Lung (tissue), 17 donors: ENCODE measurements at places on chromosomes 16 and 17.
A peak's percentile ranks its signal among the peaks of the same experiment; 100 is the strongest.

GRCh38 chr16:74984194-74984528, 762 bp downstream of the WDR59 start:
- DNase-seq = no peak

DNA sequence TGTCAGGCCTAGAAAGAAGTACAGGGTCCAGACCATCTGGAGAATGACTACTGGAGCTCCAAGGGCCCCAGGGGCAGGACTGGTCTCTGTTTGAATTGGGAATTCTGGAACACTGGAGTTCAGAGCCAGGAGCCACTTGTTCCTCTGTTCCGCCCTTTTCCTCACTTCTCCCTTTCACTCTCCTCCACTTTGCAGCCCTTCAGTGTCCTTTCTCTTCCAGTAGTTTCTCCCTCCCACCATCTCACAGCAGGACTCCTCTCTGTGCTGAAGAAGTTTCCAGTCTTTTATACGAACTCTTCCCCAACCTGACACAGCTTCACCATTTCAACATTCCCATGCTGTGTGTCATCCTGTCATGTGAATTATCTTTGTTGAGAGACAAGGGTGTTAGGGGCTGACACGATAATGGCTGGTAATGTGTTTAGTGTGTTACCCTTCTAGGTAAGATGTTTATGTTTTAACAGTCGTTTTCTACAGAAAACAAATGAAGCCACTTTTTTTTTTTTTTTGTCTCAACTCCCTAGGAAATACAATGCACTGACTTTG, 180.3 kb upstream of the MYOCD start:
- no peak for DNase-seq

GRCh38 chr17:27518545-27519521, 62.6 kb downstream of the KSR1 start:
- no peak for DNase-seq

- DNase-seq = peak; percentile 43
Measured at GRCh38 chr16:89293276-89294143, 76.0 kb downstream of the ZNF778 start.

- DNase-seq = peak; percentile 85
Measured at GRCh38 chr16:56988948-56989945, at the start of gene NLRC5. TSS of gene NLRC5 (plus strand) at chr16:56989557. CDS start at chr16:57020713, 31,156 bp downstream.

DNA sequence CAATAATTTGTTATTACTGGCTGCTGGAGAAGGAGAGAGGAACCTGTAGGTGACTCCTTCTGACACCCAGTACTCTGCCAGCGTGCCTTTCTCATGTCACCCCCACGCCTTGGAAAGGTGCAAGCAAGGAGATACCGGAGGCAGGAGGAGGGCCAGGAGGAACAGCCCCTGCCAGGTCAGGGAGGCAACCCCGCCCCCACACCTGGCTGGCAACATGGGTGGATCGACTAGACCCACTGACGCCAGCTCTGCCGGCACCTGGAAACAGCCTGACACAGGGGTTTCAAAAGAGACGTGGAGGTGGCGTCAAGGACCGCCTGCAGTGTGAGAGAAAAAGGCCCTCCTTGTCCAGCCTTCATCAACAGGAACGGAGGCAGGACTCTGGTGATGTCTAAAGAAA, 62.3 kb downstream of the CYB5B start:
- no peak for DNase-seq

DNA sequence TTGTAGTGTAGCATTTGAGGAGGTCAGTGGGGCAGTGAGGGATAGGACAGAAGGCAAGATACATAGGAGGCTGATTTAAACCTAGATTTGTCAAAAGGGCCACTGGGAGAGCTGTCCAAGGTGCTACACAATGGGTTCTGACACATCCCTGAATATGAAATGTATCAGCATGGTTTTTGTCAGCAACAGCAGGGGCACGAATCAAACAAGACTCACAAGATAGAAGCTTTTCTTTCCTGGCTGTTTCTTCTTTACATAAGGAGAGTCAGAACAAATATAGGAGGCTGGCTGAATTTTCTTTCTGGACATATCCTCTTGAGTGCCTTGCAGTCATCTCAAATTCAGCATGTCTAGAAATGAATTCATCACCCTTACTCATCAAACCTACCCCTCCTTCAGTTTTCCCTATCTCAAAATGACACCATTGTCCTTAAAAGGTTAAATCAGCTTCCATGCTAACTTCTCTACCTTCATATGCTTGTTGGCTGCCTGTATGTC, 130.5 kb downstream of the NPIPB5 start:
- peak; percentile 7 for DNase-seq

- no peak for DNase-seq
Measured at GRCh38 chr16:24989494-24989893, 25.7 kb downstream of the ARHGAP17 start.

DNA sequence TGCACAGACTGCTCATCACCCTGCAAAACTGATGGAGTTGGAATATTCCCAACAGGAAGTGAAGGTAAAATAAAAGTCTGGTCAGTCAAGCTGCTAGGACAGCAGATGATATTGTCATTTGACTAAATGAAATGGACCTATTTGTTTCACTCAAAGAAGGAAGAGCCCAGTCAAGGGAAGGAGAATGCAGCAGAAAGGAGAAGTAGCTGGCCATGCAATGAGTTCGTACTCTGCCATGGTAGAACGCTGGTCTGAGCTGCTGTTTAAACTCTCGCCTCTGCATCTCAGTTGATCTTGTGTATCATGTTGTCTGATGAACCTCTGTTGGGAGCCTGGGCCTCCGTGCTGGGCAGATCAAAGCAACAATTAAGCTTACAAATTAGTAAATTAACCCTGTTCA, 15.6 kb upstream of the YPEL2 start:
- no peak for DNase-seq

GRCh38 chr17:31697838-31698237, 161.2 kb downstream of the COPRS start:
- no peak for DNase-seq

GRCh38 chr17:6135996-6136395, 65.8 kb downstream of the WSCD1 start:
- DNase-seq = no peak

- DNase-seq = no peak
Measured at GRCh38 chr16:88722784-88723506, 16.6 kb downstream of the CTU2 start.

- DNase-seq = no peak
Measured at GRCh38 chr17:17626151-17626805, 34.8 kb upstream of the PEMT start.

- peak; percentile 48 for DNase-seq
Measured at GRCh38 chr17:36133602-36134236, 30.1 kb downstream of the CCL4 start.

DNA sequence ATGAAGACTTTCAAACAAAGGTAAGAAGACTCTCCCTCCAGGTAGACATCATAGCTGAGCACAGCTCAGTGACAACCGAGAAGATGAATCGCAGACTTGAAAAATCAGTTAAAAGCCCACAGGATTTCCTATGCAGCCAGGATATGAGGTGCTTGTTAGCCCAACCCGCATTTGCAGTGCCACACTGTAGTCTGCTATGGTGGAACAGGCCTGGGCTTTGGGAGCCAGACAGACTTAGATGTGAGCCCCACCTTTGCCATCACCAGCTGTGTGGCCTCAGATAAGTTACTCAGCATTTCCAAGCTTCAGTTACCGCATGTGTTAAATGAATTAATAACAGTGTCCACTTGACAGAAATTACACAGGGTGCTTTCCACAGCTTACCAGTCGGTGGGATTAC, 204.4 kb upstream of the HS3ST3A1 start:
- DNase-seq = no peak

DNA sequence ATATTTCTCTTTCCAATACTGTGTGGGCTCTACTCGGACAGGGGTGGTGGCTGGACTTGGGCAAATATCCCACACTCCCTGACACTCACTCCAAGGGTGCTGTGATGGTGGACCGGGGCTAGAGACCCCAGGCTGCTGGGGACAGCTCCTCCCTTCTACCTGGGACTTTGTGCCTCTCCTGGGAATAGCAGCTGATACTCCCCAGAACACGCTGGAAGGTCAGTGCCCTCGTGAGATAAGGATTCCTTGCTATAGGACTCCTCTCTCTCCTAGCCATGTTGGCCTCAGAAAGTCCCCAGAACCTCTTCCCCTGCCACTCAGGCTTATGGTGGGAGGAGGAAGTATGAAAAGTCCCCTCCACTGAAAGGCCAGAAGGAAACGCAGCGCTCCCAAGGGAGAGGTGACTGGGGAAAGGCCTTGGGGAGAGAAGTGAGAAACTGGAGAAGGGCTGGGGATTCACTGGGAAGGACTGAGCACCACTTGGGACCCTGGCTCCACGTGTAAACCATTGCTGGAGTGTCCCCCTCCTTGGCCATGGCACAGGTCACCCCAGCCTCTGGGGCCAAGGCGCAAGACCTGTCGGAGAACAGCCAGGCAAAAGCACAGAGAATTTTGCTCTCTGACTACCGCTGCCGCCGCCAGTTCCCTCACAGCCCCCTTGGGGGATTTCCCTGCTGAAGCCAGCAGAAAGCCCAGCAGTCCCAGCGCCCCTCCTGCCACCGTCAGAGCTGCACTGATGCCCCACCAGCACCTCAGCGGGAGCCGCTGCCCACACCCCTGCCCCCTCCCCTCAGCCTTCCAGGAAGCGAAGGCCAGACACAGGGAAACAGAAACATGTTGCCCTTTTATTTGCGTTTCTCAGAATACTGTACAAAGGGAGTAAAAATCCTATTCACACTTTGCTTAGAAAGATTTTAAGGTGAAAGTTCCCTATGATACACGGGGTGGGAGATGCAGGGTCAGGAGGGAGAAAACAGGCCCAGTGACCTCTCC, 2.1 kb upstream of the GSDMB start:
- DNase-seq = no peak

- DNase-seq = no peak
Measured at GRCh38 chr17:51611585-51611984, 351.2 kb downstream of the UTP18 start.

GRCh38 chr17:57862694-57863667, 13.1 kb upstream of the MRPS23 start:
- DNase-seq = no peak

DNA sequence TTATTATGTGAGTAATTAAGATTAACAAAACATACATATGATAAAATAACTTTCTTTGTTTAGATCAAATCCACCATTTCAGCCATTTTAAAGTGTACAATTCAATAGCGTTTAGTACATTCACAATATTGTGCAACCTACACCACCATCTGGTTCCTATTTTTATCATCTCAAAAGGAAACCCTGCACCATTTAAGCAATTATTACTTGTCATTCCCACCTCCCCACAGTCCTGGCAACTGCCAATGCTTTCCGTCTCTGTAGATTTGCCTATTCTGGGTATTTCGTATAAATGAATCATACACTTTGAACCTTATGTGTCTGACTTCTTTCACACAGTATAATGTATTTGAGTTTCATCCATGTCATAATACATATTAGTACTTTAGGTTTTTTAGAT, 162.5 kb upstream of the CNTNAP4 start:
- peak; percentile 54 for DNase-seq

- DNase-seq = no peak
Measured at GRCh38 chr17:77420095-77420803, 279.5 kb downstream of the SEC14L1 start.

GRCh38 chr16:49315602-49316001, 34.0 kb upstream of the CBLN1 start:
- DNase-seq = no peak

DNA sequence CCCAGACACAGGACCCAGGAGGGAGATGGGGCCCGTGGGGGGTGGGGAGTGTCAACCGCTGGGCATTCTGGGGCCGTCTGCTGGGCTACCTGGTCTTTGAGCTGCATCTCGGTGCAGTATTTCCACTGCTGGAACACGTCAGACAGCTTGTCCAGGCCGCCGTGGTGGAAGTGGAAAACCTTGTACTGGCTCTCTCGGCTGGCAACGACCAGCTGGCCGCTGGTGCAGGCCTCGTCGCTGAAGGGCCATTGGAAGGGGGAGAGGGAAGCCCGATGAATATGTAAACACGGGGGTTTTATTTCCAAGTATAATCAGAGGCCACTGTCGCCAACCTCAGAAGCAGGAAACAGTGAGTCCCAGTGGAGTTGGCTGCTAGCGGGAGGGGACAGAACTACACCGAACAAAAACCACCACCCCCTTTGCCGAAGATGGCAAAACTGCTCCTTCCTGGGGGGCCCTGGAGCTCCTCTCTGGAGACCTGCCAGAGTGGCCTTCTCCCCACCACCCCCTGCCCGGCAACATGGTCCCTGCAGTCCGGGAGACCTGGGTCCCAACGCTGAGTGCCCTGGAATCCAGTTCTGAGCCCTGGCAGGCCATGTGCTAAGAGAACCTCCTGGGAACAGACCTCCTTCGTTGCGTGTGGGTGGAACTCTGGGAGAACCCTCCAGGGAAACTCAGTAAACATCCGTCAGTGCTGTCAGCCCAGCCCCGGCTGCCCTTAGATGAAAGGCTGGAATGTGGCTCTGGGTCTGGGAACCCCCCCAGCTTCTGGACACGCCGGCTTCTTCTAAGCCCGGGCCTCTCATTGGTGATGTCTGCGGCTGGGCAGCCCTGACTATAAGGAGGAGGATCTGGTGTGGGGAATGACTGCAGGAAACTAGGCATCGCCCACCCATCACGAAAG, 84.1 kb downstream of the TBC1D16 start:
- peak; percentile 92 for DNase-seq

DNA sequence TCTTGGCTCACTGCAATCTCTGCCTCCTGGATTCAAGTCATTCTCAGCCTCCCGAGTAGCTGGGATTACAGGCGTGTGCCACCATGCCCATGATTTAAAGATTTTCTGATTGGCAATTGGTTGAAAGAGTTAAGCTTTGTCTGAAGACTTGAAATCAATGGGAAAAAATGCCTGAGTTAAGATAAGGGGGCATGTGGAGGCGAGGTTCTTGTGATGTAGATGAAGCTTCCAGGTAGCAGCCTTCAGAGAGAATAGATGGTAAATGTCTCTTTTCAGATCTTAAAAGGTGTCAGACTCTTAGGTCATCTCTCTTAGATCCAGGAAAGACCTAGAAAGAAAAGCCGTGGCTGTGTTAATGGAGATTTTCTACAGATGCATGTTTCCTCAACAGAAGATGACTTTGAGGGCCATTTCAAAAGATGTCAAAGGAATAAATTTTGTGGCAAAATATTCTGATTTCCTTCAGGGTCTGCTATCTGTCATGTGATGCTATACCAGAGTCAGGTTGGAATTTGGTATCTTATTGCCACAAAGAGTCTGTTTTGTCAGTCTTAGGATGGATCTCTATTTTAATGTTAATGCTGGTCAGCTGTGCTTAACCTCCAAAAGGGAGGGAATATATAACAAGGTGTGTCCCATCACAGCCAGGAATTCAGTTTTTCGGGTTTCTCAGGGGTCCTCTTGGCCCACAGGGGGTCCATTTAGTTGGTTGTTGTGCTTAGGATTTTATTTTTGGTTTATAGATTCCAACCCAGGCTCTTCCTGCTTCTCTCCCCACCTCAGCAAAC, 58.3 kb upstream of the AKTIP start:
- no peak for DNase-seq

GRCh38 chr17:79549141-79549915, 61.5 kb downstream of the RBFOX3 start:
- DNase-seq = no peak
